ENCODE measurements at places on chromosomes 6 and 20.
A peak's percentile ranks its signal among the peaks of the same experiment; 100 is the strongest.

DNA sequence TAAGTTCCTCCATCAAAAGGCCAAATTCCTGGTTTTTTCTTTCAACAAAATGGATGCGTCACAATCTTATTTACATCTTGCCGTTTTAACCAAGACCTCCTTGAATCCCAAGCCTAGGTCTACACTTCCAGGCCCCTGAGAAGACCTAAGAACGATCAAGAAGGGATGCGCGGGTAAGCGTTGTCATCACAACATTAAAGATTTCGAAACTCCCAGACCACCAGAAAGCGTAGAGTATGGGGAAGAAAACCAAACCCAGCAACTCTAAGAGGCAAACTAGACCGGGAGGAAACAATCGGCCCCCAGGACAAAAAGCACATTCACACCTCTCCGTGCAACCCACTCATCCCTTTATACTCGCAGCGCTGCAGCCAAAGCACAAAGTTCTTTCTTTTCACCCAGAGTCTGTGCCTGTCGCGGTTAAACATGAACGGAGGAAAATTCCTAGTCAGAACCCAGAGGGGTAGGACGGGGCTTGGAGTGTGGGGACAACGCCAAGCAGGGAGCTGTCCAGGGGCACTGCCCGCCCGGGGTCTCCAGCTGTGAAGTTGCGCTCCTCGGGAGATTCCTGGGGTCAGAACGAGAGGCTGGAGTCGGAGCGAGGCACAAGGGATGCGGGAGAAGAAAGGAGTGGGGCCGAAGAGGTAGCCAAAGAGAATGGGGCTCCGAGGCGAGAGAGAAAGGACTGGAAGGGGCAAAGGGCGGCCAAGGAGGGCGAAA, 725 bp downstream of the OSER1 start:
- no peak for DNase-seq

- no peak for DNase-seq
Observed at GRCh38 chr20:59583428-59584277, 20.7 kb upstream of the PHACTR3 start.

GRCh38 chr20:13042458-13042794, 33.7 kb downstream of the SPTLC3 start:
- DNase-seq, result no peak

DNA sequence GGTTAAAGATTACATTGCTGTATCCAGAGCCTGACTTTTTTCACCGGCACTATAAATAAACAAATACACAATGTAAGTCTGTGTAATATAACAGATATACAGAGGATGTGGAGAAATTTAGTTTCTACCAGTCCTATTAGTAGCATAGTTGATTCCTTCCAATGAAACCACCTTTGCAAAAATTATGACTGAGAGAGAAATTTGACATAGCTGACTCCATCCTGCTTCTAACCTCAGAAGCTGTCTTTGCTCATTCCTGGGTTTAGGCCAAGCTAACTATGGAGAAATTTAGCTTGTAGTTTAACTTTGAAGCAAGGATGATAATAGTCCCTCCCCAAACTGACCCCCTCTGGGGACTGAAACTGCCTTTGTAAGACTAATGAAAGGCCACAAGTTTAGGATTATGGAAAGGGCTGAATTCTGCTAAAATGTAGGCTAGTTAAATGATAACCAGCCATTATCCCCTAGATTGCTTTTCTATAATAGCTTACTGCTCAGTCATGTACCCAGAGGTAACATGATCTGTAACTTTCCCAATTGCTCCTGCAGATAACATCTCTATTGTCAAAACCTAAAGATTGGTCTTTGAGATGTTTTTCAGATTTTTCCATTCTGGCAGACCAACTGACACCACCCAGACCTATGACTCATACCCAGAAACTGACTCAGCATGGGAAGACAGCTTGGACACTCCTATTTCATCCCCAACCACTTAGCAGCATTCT, 172.8 kb upstream of the ARG1 start:
- DNase-seq, result no peak

DNA sequence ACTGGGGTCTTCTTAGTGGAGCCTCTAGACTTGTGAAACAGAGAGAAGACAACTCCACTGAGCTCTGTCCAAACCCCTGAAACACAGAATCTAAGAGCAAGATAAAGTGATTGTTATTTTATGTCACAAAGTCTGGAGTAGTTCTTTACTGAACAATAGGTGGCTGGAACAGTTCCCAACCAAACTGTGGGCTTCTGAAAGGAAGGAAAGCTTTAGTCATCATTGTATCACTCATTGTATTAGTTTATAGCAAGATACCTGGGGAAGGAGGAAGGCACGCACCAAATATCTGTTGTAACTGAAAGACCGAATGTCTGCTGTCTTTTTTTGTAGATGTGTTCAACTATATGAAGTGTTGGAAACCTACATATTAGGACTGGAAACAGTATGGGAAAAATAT, 284.9 kb upstream of the TBX18 start:
- DNase-seq, result no peak

DNA sequence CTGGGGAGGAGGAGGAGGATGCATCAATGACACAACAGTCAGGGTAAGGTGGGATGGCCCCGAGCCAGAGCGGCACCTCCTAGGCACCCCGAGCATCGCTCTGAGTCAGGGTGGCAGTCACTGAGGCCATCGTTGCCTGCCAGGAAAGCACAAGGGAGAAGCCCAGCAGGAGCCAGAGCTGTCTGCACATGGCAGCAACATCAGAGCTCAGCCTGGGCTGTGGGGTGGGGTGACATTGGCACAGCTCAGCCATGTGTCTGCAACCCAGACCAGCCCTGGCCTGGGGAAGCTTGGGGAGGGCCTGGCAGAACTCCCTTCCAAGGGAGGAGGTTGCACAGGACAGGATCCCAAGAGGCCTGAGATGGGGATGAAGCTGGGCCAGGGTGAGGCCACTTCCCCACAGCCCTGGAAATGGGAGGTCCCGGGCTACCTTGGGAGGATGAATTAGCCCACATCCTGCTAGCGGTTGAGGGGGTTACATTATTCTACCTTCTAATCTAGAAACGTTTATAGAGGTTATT, 255.6 kb downstream of the MAFB start:
- no peak for DNase-seq

- DNase-seq, result no peak
Observed at GRCh38 chr20:31617432-31618104, 12.5 kb downstream of the ID1 start.

- no peak for DNase-seq
Observed at GRCh38 chr6:159686703-159687102, 6.3 kb downstream of the SOD2 start.

- DNase-seq, result no peak
Observed at GRCh38 chr6:90080876-90081481, 186.7 kb downstream of the GJA10 start.

DNA sequence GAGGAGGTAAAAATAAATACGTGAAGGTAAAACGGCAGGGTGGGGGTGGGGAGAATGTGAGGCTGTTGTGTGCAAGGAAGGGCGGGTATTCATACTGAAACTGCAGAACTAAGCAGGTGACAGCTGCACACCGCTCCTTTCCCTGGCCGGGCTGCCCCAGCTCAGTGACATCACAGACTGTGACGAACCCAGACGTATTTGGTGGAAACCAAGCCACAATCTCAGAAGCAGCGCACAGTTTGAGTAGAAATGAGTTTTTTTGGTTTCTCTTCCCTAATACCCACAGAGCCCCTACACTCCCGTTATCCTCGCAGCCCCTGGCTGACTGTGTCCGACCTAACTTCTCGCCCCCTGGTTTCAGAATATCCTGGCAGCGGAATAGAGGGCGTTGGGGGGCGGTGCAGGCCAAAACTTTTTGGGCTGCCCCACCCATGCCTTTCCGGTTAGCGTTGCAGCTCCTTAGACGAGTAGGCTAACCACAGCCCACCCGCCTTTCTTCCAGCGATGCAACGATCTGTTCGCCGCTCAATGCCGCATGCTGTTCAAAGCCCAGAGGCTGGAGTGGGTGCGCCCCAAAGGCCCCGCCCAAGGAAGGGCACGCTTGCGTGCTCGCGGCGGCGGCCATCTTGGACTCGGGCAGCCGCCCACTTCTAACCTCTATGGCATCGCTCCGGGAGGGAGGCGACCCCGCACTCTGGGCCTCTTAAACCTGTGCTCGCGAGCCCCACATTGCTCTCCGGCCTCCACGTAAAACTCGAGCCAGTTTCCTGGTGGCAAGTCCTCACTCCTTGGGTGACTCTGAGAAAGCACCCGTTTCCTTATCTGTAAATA, 9.1 kb downstream of the BAK1 start:
- peak; percentile 80 for DNase-seq

DNA sequence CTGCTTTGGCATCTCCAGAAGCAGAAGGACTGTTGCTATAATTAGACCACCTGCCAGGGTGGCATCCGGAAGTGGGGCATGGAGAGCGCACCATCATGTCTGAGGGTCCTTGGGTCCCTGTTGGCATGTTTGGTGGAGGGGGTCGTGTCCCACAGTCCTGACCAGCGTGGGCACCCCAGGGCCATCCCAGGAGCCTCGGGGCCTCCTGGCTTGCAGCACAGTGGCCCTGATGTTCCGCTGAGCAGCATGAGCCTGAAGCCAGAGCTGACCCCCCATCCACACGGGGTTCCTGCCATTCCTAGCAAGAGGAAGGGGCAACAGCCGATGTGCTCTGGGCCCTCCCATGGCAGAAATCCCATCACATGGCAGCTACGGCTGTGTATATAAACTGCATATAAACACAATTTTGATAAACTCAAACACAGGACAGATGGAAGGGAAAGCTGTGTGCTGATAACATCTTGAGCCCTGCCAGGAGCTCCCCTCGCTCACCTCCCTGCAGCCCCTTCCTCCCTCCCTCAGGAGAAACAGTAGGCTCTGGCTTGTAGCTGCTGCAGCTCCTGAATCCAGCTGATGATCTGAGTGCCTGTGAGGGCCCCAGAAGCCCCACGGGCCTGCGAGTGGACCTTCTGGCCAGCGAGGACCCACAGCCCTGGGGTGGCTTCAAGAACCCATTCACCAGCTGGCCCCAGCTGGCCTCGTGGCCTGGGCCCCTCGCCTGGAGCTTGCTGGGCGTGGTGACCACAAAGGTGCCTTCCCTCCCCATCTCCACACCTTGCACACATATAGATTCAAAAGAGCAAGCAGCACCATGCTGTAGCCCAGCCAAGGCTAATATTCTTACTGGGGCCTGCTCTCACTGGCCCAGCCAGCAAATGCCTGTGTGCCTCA, 321.6 kb downstream of the CDH4 start:
- no peak for DNase-seq

- no peak for DNase-seq
Observed at GRCh38 chr6:4677011-4677750, 99.0 kb upstream of the CDYL start.

DNA sequence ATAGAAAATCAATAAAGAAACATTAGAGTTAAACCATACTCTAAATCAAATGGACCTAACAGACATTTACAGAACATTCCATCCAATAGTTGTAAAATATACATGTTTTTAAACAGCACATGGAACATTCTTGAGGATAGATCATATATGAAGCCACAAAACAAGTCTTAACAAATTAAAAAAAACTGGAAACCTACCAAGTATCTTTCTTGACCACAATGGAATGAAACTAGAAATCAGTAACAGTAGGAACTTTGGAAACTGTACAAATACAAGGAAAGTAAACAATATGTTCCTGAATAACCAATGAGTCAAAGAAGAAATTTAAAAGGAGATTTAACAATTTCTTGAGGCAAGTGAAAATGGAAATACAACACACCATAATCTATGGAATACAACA, 91.2 kb upstream of the GLP1R start:
- no peak for DNase-seq

GRCh38 chr6:128617285-128617684, 96.9 kb upstream of the PTPRK start:
- DNase-seq, result no peak

GRCh38 chr6:40353967-40354452, 233.2 kb downstream of the LRFN2 start:
- no peak for DNase-seq

GRCh38 chr20:33076662-33077372, 2.6 kb upstream of the BPIFB4 start:
- DNase-seq, result no peak
